Pancreas (tissue), 10 donors: ENCODE measurements at places on chromosomes 4 and X. TPM values are rescaled to one million over a fixed set of nuclear protein-coding genes. Genes with fewer than 3 reads are reported as not detected.

DNA sequence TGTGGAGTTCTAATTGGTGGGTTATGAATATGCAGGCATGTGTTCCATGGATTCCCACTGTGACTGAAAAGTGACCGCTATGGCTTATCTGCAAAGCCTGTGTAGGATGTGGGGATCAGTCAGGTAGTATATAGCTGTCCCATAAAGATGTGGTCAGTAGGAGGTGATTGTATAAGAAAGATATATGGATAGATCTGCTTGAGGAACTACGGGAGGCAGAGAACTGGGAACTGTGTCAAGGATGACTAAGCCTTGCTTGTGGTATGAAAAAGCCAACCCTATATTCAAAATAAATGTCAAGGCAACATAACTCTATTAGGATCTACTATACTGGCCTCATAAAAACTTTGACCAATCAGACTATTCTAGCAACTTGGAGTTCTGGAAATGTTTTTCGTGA is 185.2 kb downstream of the KLHL4 start:
- DNase-seq = no peak

GRCh38 chrX:13716455-13716854 is 18.0 kb downstream of the TRAPPC2 start:
- no peak for DNase-seq

MAGEE1 gene
- 2.0 TPM for total RNA-seq

- DNase-seq = no peak
Measured at GRCh38 chrX:102558607-102559006, 40.7 kb upstream of the ARMCX5 start.

NEIL3 gene
- 0.25 TPM for total RNA-seq

- no peak for DNase-seq
Measured at GRCh38 chr4:184293552-184293951, 75.9 kb upstream of the ENPP6 start.

DNA sequence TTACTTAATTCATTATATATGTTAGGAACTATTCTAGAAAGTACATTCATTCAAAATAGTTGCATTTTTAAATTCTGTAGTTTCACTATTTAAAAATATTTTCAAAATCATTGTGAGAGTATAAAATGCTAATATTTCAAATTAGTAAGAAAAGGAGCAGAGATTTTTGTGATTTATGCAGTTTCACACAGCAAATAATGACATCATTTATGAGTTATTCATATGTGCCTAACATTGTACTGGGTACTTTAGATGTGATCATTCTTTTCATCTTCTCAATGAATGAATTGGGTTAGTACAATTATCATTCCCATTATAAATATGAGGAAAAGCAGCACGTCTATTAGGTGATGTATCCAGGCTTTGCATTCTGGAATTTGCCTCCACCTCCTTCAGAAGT is 1451.0 kb upstream of the IGFBP7 start:
- no peak for DNase-seq

DNA sequence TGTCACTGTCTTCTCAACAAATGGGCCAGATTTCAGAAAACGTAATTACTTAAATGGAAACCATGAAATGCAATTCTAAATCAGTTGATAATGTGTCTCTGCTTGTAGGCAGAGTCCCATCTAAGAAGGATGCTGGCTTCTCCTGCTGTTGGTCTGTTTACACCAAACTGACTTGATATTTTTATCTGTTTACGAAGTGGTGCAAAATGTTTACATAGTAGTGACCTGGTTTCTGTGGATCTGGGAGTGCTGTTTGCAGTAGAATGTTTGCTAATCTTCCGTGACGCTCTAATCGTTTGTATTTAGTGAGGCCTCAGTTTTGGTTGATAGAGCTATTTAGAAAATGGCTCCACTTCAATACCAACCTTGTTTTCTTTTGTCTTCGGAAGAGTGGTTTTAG is 213.5 kb downstream of the VEGFC start:
- DNase-seq = no peak

GAGE12F gene
- total RNA-seq = not detected

- no peak for DNase-seq
Measured at GRCh38 chr4:12658146-12658545, 826.0 kb downstream of the RAB28 start.

DNA sequence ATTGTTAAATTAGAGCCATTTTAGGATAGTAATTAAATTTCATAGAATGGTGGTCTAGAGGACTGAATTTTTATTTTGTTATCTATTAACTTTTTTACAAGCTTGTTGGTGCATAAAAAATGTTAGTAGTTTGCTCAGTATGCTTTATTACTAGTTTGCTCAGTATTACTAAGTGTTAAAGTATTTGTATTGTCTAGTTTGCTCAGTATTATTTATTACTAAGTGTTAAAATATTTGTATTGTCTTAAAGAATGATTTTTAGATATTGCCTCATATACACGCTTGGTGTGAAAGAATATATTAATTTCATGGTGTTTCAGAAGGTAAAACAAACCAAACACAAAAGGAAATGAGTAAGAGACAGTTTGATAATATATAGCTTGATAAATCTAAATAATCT is 268.4 kb upstream of the MAGEB18 start:
- no peak for DNase-seq
